ENCODE measurements at places on chromosomes 13 and 19.

DNA sequence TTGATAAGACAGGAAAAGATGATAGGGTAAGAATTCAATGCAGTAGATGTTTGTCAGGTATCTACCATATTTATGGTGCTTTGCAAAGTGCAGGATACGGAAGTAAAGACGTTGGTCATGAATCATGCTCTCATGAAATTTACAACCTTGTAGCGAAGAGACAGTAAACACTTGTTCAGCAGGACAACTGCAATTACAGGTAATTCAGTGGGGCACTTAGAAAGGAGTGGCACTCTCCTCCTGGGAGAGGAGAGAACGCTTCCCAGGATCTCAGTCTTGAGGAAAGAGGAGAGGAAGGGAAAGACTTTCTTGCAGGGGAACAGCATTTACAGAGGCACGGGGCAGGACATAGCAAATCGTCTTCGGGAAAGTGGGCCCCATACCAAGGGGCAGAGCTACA, 46.4 kb downstream of the SOX1 start:
- no peak for DNase-seq

GRCh38 chr13:23859455-23859854, 29.7 kb downstream of the MIPEP start:
- DNase-seq = no peak

DNA sequence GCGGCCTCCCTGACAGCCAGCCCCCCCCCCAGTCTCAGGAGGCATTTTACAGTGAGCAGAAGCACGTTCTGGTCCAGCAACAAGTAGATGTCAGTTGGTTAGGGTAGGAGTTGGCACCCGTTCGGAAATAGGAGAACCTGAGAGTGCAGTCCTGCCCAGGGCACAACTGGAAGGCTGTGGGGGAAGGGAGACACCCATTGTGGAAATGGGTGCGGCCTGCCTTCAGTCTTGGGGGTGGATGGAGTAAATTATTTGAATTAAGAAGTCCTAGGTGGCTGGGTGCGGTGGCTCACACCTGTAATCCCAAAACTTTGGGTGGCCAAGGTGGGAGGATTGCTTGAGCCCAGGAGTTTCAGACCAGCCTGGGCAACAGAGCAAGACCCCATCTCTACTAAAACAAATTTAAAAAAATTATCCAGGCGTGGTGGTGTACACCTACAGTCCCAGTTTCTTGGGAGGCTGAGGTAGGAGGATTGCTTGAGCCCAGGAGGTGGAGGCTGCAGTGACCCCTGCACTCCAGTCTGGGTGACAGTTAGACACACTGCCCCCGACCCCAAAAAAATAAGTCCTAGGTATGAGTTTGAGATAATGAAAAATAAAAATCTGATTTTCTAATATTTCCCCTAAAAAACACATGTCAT, 1.2 kb downstream of the CIRBP start:
- no peak for DNase-seq

DNA sequence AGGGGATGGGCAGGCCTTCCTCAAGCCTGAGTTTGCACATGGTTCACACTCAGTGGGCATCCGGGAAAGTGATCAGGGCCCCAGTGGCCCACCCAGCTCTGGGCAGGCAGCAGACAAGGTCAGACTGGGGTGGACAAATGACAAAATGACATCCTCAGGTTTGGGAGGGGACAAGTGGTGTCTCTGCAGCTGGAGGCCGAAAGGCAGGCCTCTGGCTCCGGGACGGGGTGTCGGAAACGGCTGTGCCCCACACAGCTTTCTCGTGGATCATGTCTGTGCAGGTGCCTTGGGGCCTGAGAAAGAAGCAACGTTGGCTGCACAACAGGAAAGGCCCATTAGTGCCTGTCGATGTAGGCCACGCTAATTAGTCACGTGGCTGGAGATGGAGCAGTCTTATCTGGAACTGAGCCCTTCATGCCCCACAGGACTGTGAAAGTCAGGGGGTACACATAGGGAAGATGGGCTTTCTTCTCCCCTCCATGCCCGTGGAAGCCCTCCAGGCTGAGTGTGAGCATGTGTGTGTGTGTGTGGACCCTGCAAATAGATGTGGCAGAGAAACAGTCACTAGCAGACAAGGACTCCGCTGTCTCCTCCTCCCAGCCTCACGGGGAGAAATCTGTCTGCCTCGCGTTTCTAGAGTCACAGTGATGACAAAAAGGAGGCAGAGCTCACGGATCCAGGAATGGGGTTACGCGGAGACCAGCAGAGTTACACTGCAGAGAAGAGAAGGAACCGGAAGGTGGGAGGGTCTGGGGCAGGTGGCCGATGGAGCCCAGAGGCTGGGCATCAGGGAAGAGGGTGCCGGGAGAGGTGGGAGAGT, 44.2 kb downstream of the CHST8 start:
- DNase-seq = no peak

DNA sequence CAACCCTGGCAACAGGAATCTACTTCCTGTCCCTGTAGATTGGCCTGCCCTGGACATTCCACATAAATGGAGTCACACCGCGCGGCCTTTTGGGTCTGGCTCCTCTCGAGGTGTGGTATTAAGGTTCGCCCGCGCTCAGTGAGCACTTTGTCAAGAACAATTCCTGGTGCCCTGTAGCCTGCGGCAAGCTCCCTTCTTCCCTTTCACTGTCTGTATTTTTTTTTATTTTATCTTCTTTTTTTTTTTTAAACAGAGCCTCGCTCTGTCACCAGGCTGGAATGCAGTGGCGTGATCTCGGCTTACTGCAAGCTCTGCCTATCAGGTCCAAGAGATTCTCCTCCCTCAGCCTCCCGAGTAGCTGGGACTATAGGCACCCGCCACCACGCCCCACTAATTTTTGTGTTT, 28.3 kb downstream of the PEX11G start:
- DNase-seq = no peak

DNA sequence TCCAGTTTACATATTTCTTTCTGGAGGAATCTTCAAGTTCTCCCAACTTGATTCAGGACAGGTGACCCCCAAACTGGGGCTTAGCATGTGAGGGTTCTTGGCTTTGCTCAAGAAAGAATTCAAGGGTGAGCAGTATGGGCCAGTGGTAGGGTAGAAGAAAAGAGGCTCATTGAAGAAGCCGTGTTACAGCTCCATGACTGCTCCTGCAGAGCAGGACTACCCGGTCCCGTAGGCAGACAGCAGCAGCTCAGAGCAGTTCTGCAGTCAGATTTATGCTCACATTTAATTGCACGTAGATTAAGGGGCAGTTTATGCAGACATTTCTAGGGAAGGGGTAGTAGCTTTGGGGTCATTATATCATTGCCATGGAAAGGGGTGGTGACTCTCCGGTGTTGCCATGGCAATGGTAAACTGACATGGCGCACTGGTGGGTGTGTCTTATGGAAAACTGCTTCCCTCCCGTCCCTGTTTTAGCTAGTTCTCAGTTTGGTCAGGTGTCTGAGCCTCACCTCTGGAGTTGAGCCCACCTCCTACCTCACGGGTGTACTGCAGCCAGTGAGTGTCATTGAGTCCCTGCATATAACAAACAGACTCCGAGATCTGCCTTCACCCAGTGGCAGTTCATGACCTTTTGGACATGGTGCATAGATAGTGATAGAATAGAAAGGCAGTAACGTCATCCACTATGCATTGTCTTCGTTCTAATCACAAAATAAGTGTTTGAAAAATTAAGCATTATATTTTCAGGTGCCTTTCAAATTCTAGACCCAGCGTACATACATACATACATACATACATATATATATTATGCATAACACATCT, 16.0 kb upstream of the ZNF792 start:
- DNase-seq = no peak

- no peak for DNase-seq
Observed at GRCh38 chr13:44961997-44962396, 27.3 kb downstream of the NUFIP1 start.

- DNase-seq = no peak
Observed at GRCh38 chr13:27500806-27501534, 50.6 kb upstream of the MTIF3 start.

DNA sequence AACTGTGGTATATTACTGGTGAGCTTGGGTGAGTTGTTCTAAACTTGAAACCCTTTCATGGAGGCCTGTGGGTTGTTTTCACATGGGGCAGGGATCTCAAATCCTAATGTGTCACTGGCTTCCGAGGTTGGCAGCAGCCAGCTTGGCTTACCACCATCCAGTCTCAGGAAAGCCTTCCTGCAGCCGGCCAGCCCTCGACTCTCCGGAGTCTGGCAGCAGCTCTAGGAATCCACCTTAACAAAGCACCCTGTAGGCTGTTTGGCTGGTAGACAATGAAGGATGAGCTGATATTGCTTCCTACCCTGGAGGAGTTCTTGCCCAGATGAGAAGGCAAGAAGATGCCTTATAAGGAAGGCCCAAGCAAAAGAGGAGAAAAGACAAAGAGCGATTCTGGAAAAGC, 188.3 kb downstream of the KLF12 start:
- DNase-seq = no peak

DNA sequence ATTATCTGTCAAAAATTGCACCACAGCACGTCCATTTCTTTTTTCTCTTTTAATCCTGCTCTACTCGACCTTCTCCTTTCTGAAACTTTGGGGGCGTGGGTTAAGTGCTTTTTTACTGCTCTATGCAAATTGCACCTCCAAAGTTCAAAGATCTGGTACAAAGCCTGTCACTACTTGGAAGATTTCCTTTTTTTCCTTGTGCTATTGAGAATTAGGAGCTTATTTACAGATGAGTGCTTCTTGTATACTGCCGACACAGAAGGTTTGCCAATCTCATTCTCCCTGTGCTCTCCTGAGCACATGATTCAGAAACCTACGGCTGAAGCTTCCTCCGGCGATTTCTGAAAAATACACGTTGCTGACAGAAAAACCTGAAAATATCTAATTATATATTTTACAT, 94.8 kb downstream of the TEX29 start:
- DNase-seq = no peak
